Mesothelial cell of epicardium (in vitro differentiated cells): ENCODE measurements at places on chromosomes 11 and 22. TPM values are rescaled to one million over a fixed set of nuclear protein-coding genes. Genes with fewer than 3 reads are reported as not detected.
A peak's percentile ranks its signal among the peaks of the same experiment; 100 is the strongest.

DNA sequence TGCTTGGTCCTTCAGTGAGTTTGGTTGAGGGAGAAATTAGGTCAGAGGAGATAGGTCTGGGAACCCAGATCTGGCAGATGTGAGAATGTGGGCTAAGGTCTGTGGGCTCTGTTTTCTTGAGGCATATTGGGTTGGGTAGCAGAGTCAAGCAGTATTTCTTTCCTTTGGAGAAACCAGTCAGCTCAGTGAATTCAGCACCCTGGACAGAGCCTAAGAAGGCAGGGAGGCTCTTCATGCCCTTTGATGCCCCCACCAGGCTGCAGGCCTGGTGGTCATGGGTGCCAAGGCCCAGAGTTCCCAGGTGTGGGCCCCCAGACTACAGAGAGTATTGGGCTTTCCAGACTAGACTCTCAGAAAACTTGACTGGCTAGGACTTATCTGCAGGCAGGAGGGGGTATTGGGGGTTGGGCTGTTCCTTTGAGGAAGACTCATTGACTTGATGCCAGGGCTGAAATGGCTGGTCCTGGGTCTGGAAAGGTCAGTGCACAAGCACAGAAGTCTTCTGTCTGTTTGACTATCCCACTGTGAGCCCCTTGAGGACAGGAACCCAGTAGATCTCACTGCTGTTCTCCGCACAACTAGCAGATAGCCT lies 45.3 kb upstream of the NECTIN1 start:
- no peak for DNase-seq
- no peaks in the 10 kb centered on the region for H3K36me3 ChIP-seq
- no peaks in the 10 kb centered on the region for H3K4me1 ChIP-seq
- H3K27me3 ChIP-seq: peaks cover 39% of the 10 kb centered on the region
- no peak overlapping the region for H3K27ac ChIP-seq
- no peak overlapping the region for H3K4me3 ChIP-seq

DNA sequence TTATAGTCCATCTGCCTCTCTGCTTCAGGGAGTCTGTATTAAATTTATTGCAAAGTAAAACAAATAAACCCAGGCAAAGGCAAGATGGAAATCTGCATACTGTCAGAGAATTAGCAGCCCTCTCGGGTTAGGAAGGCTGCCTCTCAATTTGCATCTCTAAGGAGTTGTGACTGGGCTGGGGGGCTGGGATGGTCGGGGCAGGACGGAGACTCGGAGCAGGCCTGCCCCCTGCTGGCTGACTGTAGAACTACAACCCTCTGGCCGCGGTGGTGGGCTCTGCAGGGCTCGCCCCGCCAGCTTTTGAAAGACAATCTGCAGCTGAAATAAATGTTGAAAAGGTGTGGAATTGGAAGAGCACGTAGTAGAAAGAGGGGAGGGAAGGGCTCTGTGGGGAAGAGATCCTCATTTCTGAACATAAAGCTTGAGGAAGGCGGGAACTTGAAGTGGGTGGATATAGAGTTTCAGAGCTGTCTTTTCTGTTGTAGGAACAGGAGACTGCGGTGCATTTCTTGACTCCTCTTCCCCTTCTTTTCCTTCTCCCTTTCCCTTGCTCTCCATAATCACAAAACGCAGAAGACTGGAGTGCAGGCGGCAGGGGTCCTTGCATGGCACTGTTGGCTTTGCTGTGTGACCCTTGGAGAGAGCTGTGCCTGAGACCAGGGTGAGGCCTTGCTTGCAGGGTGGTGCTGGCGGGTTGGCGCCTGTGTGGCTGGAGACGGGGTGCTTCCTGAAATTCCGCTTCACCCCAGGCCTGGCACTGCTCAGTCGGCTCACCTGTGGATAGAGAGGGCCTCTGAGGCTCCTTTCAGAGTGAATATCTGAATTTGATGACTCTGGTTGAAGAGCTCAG lies 22.6 kb upstream of the PKNOX2 start:
- H3K36me3 ChIP-seq: no peaks in the 10 kb centered on the region
- H3K4me1 ChIP-seq: peaks cover 60% of the 10 kb centered on the region

GRCh38 chr11:33731723-33732531 lies 4.3 kb downstream of the CD59 start:
- no peaks in the 10 kb centered on the region for H3K27me3 ChIP-seq
- peaks cover 20% of the 10 kb centered on the region for H3K4me1 ChIP-seq
- peaks cover 26% of the 10 kb centered on the region for H3K36me3 ChIP-seq
- H3K4me3 ChIP-seq: no peak overlapping the region
- no peak overlapping the region for H3K27ac ChIP-seq

CRYAB gene
- total RNA-seq: 0.49 to 0.74 TPM (median 0.63 TPM) in 3 replicates

DNA sequence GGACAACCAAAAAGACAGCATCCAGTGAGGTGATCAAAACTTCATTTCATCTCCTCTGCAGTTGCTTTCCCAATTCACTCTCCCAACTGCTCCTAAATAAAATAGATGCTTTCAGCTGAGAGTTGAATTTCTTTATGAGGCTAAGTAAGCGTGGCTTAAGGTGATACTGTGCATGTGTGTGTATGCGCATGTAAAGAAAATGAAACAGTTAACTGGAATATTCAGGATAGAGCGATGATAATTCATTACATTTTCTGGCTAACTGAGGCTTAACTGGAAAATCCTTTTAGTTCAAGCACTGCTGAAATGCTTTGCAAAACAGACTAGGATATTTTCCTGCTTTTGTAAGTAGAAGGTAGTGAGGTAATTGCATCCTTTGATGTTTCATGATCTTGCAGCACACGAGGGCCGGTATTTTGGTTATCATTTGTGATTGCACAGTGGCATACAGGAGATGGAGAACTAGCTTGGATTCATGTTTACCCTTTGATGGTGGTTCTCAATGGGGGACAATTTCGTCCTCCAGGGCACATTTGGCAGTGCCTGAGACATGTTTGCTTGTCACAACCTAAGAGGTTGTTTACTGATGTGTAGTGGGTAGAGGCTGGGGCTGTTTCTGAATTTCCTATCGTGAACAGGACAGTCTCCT lies 71.2 kb downstream of the ZBTB16 start:
- H3K27ac ChIP-seq: no peak overlapping the region
- peaks cover 95% of the 10 kb centered on the region for H3K27me3 ChIP-seq
- H3K36me3 ChIP-seq: no peaks in the 10 kb centered on the region
- no peak overlapping the region for H3K4me3 ChIP-seq

DNA sequence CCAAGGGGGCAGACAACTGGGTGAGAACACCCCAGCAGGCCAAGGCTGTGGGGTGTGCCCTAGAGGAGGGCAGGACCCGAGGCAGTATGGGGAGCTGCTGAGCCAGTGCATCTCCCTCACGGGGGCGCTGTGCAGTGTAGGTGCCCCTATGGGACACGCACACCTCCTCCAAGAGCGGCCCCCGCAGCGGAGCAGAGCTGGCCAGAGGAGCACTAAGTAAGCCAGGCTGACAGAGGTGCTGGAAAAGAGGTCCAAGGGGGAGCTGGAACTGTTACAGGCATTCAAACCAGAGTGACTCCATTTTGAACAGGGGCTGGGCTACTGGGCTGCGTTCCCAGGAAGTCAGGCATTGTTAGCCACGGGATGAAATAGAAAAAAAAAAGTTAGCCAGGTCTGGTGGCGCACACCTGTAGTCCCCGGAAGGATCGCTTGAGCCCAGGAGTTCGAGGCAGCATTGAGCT lies 41.8 kb downstream of the TST start:
- DNase-seq: no peak
- H3K27me3 ChIP-seq: peaks cover 17% of the 10 kb centered on the region
- H3K36me3 ChIP-seq: no peaks in the 10 kb centered on the region

GRCh38 chr11:65077451-65077850 lies 6.4 kb downstream of the CDCA5 start:
- H3K27me3 ChIP-seq: no peaks in the 10 kb centered on the region
- H3K27ac ChIP-seq: no peak overlapping the region
- DNase-seq: no peak
- H3K36me3 ChIP-seq: peaks cover 12% of the 10 kb centered on the region
- no peak overlapping the region for H3K4me3 ChIP-seq
- H3K4me1 ChIP-seq: no peaks in the 10 kb centered on the region

- no peak for DNase-seq
- H3K27ac ChIP-seq: no peak overlapping the region
- H3K27me3 ChIP-seq: peaks cover 8% of the 10 kb centered on the region
- H3K4me1 ChIP-seq: peaks cover 7% of the 10 kb centered on the region
- H3K36me3 ChIP-seq: peaks cover 4% of the 10 kb centered on the region
These were observed 5.3 kb upstream of the JAML start for GRCh38 chr11:118230088-118230487.

GRCh38 chr11:62338218-62338617 lies 970 bp downstream of the ASRGL1 start:
- no peak overlapping the region for H3K27ac ChIP-seq
- H3K27me3 ChIP-seq: peaks cover 46% of the 10 kb centered on the region
- H3K36me3 ChIP-seq: no peaks in the 10 kb centered on the region
- peak overlapping the region; percentile 81 for H3K4me3 ChIP-seq

DNA sequence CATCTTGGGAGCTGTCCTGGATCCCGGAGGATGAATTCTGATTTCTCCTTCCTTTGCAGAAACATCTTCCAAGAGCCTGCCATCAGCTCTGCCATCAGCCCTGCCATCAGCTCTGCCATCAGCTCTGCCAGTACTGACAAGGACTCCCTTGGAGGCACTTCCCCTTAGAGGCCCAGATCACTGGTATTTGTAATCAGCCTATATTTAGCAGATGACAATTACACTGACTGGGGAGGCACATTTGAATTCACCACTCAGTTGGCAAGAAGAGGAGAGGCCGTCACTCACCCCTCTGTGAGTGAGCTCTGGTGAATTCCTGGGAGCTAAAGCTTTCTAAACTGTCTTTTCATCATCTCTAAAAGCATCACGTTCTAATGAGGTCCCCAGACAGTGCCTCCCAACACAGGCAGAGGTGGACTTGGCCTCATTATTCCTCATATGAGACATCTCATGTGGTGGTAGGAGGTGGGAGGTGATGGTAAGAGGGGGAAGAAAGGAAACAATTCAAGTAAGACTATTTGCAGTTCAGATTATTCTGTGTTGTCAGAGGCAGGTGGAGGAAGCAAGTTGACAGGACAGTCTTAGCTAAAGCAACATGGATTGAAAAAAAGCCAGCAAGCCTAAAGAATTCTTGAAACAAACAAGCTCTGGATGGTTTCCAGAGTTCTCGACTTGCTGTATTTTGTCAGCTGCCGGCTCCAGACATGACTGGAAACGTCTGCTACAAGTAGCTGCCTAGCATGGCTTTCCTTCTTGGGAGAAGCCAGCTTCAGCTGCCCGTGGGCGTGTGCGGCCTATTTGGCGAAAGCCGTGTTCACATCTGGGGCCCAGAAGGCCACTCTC lies 771.7 kb downstream of the TBC1D22A start:
- H3K27ac ChIP-seq: no peak overlapping the region
- H3K4me3 ChIP-seq: no peak overlapping the region
- DNase-seq: no peak
- no peaks in the 10 kb centered on the region for H3K4me1 ChIP-seq
- peaks cover 2% of the 10 kb centered on the region for H3K36me3 ChIP-seq
- H3K27me3 ChIP-seq: no peaks in the 10 kb centered on the region

GRCh38 chr22:40027191-40028097 lies 32.7 kb downstream of the FAM83F start:
- H3K4me1 ChIP-seq: no peaks in the 10 kb centered on the region
- DNase-seq: no peak
- H3K36me3 ChIP-seq: no peaks in the 10 kb centered on the region
- no peak overlapping the region for H3K27ac ChIP-seq
- H3K27me3 ChIP-seq: no peaks in the 10 kb centered on the region
